ENCODE measurements at places on chromosomes 3 and 15.

DNA sequence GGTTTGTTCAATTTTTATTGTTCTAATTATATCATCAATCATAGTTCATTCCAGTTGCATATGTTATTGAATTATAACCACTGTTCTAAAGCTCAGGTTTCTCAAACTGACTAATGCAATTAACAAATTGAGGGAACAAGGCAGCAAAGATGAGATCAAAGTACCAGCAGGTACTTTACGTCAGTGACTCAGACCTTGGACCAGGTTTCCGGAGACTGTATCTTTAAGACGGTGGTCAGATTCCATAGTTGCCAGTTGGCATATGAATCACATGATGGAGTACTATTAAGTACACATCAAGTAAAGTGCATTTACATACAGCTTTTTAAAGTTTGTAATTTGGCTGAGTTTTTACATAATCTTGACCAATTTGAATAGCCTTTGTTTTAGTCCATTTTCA is 583.6 kb upstream of the ROBO2 start:
- no peak for DNase-seq

DNA sequence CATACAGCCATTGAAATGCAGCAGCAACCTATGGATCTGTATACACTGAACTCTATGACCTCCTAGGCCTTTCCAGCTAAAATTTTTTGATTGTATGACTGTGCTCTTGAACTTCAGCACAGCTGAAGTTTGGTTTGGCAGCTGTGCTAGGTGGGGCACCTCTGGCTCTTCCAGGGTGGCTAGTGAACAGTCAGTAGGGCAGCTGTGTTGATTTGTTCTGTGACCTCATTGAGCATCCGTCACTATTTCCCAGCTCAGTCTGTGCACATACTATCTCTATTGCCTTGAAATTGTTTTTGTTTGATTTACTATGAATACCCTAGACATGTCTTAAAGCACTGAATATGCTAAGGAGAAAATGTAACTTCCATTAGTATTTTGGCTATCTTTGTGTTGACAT is 363.2 kb upstream of the NAALADL2 start:
- DNase-seq = no peak

- no peak for DNase-seq
These were observed 147.4 kb upstream of the BCHE start for GRCh38 chr3:165984589-165984988.

DNA sequence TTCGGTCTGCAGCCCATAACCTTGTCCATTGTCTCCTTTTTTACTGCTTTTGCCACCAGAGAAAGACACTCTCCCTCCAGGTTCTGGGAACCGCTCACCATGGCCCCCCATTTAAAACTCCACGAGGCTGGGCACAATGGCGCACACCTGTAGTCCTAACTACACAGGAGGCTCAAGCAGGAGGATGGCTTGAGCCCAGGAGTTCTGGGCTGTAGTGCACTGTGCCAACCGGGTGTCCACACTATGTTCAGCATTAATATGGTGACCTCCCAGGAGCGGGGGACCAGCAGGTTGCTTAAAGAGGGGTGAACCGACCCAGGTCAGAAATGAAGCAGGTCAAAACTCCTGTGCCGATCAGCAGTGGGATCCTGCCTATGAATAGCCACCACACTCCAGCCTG is 28.0 kb upstream of the IDH2 start:
- no peak for DNase-seq

- peak; percentile 32 for DNase-seq
These were observed at the start of gene HYKK for GRCh38 chr15:78506971-78507830. HYKK (plus strand) TSS chr15:78507577; CDS start chr15:78513089, 5,512 bp downstream.

DNA sequence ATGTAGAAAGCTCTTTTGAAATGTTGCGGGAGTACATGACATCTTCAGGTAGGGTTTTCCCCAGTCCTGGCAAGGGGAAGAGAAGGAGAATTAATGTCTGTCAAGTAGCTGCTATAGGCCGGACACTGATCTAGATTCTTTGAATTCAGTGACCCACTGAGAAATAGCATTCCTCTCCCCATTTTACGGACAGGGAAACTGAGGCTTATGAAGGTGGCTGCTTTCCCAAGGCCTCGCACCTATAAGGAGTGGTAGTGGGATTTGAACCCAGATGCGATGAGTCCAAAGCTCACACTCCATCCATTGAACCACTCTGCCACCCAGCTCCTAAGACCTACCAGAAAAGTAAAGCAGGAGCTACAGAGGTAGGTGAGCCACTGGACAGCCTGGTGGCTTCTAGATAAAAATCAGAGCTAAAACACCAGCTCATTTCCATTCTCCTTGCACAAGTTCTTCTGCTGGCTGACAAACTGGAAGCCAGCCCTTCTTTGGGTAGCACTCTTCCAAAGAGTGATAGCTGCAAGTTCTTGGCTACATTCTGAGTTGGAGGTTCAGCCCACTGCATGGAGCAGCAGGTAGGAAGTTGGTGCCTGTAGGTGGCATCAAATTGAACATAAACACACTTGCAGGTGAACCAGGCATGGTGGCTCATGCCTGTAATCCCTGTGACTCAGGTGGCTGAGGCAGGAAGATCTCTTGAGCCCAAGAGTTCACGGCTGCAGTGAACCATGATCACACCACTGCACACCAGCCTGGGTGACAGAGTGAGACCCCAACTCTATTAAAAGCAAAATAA is 22.0 kb downstream of the ZNF710 start:
- DNase-seq = no peak

GRCh38 chr15:98813951-98814350 is 165.6 kb downstream of the IGF1R start:
- DNase-seq = no peak

GRCh38 chr3:187798531-187799530 is 53.6 kb upstream of the BCL6 start:
- no peak for DNase-seq

- no peak for DNase-seq
These were observed 305.1 kb downstream of the CACNA2D3 start for GRCh38 chr3:54427501-54427900.

- DNase-seq = no peak
These were observed 7.9 kb downstream of the RPL32 start for GRCh38 chr3:12833222-12834161.

DNA sequence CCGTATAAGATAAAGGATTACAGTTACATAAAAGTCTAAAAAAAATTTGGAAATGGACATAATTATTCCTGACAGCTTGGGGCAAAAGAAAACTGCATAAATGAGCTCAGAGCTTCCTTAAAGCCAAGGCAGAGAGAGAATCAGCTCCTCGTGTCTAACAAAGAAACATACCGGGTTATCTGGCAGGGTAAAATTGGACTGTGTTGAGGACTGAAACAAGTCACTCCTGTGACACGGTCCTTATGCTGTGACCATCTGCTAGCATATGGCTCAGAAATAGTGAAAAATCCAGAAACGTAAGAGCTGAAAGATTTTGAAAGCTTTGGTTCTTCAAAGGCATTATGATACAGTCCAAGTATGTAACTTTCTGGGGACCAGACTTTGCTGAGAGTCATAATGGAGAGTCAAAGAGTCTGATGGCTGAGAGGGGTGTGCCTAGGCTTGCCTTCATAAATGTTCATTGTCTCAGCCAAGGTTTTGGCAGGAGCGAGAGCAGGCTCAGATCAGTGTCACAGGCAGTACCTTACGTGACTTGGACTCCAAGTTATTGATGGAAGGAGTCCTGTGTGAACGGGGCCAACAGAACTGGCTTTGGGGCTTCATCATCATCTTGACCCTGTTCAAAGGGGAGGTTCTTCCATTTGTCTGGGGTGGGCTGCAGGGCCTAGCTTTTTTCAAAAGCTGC is 12.5 kb downstream of the MAP6D1 start:
- no peak for DNase-seq

- no peak for DNase-seq
These were observed 43.2 kb upstream of the EPHB1 start for GRCh38 chr3:134751831-134752230.

GRCh38 chr3:105406268-105406667 is 39.6 kb downstream of the ALCAM start:
- no peak for DNase-seq

DNA sequence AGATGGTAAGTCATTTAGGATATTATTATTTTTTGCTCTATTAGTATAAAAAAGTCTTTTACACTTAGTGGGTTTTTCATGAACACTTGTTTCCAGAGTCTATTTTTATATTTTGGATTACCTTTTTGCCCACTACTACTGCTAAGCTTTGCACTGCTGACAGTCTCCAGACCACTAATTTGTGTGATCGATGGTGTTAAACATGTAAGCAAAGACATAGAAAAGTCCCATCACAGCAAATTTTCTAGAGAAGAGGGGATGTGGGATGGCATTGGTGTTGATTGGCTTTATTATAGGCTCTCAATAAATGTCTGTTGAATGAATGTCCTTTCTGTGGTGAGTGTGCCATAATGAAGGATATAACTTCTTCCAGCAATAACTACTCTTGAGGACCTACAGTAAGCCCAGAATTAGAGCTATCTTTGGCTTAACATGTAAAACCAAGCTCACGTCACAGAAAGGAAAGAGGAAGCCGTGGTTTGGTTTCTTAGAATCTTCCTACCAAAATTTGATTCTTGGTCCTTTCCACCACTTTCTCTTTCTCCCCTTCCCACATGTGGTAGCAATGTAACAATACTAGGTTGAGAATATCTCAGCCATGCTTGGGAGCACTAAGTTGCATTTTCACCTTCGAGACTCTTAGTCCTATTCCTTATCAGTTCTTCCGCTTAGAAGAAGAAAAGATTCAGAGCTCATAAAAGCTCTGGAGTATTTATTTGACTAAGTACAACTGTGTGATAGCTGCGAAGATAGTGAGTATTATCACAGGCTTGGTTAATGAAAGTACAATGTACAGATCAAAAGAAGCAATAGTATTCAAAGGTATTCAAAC is 90.6 kb upstream of the UMPS start:
- no peak for DNase-seq

DNA sequence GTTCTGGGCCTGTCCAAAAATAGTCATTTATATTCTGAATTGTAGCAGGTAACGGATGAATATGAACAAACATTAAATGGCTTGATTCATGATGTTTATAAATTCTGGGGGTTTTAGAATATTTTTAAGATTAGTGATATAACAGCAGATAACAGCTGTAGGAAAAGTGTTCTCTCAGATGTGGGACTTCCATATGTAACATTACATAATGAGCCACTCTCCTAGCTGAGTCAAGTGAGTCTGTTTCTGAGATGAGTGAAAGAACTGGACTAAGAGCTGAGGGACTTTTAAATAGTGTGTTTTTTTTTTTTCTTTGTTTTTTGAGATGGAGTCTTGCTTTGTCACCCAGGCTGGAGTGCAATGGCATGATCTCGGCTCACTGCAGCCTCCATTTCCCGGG is 13.9 kb downstream of the YEATS2 start:
- no peak for DNase-seq

- no peak for DNase-seq
These were observed 24.9 kb downstream of the CX3CR1 start for GRCh38 chr3:39254806-39255449.

DNA sequence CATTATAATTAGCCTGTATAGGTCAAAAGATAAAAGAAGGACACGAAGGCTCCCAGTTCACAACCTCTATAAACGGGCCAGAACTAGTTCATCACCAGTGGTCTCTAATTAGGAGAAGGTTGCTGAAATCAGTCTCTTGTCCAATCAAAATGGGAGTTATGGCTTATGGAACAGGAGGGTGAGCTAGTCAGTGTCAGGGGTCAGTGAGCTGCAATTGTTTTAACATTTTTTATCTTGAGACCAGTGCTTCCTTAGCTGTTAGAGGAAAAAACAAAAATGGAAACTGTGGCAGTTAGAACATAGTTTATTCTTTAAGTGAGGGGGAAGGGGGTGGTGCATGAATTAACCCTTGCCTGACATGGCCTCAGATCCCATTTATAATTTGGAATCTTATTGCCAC is 141.7 kb downstream of the KCNMB2 start:
- DNase-seq = no peak

DNA sequence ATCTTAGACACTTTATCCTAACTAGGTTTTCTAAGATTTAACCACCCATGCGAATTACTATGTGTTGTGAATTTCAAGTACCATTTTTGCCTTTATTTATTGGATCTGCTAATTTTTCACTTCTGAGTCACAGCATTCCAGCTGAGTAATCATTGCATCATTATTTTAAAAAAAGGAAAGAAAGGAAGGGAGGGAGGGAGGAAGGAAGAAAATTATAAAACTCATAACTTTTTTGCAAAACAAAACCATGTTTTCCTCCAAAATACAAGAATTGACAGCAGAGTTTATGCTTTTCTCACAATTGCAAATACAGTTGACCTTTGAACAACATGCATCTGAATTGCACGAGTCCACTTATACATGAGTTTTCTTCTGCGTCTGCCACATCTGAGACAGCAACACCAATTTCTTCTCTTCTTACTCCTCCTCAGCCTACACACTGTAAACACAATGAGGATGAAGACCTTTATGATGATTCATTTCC is 651.4 kb upstream of the NECTIN3 start:
- DNase-seq = no peak

DNA sequence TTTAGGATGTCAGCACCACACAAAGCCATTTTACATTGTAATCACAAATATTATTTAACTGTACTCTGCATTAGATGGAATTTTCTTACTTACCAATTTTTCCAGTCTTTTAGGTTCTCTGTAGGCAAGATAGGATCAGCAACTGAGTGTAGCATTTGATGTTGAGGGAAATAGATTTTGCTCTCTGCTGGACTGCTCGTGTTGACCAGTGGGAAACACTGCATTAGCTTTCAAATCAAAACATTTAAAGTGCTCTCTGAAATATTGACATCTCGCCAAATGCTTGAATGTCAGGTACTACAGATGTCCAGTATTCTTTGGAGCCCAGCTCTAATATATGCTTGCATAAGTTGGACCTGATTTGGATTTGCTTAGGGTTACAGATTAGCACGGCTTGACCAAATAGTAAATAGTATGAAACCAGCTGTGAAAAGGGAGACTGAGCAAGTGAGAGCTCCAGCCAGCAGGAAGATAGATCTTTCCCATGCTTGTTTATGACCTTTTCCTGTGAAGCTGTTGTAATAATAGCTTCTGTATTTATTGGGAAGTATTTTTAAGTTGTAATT is 29.5 kb downstream of the P2RY14 start:
- no peak for DNase-seq

GRCh38 chr3:40524568-40525285 is at the start of gene ZNF621:
ZNF621 (plus strand) TSS chr3:40524960; CDS start chr3:40525841, 881 bp downstream.
- DNase-seq = peak; percentile 67

DNA sequence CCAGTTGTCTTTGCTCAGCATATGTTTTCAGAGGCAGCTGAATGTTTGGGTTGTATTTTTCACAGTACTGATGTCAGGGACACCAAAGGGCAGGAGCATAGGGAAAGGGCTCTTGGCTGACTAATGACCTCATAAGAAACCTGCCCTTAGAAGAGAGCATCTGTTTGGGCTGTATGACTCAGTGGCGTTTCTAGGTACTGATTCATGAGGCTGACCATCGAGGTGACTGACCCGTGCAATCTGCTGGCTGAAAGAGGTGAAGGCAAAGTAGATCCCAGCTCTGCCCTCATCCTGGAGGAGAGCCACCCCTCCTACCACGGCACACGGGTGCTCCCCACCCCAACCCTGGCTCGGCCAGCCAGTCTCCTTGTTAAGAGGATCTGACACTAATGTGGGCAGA is 8.3 kb downstream of the LMCD1 start:
- DNase-seq = no peak

DNA sequence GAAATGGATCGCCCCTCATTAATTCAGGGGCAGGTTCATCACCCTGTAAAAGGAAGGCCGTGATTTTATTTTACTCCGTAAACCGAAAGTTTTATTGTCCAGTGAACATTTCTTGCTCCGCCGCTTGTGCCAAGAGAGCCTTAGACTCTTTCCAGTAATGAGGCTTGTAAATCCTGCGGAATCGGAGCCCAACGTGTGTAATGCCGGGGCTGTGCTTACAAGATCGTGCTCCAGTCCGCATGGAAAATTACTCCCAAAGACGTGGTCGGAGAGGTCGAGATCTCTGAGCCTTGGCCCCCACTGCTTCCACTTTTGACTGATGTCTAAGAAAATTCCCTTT is 649 bp upstream of the PLOD2 start:
- no peak for DNase-seq

- no peak for DNase-seq
These were observed 215.7 kb upstream of the CFAP20DC start for GRCh38 chr3:59265566-59265965.

Data from stimulated activated CD4-positive, alpha-beta T cell treated with anti-CD3 and anti-CD28 coated beads, Interleukin-15, amount 100 ng/mL, for 1 hour (primary cell).